ENCODE measurements at places on chromosomes 3 and 15.

- DNase-seq, result no peak
Observed at GRCh38 chr3:160840590-160840989, 84.6 kb downstream of the PPM1L start.

GRCh38 chr15:74863239-74864056 is 9.7 kb downstream of the SCAMP2 start:
- no peak for DNase-seq

DNA sequence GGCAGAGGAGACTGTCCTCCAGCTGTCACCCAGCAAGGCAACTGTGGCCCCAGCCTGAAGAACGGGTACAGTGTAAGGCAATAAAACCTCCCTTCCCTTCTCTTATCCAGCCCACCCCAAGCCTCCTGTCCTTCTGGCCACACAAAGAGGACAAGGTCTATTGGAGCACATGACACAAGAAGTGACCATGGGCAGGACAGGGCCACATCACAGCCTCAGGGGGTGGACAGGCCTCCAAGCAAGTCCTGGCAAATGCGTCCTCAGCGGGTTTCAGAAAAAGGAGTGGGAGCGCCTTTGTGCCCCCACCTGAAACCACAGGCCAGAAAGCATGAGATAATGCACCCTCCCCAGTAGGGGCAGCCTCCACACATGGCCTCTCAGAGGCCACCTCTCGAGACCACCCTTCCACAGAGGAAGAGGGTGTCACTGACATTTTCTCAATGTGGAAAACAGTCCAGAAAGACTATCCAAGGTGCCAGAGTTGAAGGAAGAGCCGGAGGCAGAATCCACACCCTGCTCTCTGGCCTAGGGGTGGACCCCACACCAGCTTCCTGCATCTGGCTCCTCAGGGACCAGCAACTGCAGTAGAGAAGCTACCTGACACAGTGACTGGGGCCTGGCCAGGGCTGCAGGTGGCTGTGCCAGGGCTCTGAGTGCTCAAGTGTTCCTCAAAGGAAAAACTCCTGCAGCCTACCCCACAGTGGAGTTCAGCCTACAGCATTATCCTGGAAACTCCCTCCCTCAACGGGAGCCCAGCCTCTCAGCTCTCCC is 43.9 kb downstream of the CCDC12 start:
- no peak for DNase-seq

DNA sequence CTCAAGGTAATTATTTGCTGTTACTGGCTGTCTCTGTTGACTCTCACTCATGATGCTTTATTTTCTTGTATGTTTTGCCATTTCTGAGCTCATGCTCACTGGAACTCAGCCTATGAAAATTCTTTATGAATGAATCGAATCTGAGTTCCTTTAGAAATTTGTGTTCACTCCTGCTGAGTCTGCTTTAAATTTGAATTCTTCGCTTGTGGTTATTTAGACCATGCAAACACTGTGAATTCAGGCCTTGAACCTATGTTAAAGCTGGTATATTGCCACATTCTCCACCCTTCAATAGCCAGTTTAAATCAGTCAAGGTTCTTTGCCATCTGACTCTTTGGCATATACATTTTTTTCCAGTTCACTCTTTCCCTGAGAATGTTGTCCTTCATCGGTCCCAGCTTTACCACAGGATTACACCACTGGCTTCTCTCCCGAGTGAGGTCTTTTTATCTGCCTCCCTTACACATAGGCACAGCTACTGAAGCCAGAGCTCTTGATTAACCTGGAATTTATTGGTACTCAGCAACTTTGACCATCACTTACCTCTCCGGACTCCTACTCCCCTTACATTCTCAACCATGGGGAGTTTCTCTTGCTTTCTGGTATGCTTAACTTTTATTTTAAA is 400.6 kb downstream of the VPS13C start:
- peak; percentile 76 for DNase-seq

- DNase-seq, result no peak
Observed at GRCh38 chr15:80252121-80252518, at the start of gene CTXND1. TSS of gene CTXND1 (minus strand) at chr15:80252213. CDS start at chr15:80201949, 50,264 bp downstream.

DNA sequence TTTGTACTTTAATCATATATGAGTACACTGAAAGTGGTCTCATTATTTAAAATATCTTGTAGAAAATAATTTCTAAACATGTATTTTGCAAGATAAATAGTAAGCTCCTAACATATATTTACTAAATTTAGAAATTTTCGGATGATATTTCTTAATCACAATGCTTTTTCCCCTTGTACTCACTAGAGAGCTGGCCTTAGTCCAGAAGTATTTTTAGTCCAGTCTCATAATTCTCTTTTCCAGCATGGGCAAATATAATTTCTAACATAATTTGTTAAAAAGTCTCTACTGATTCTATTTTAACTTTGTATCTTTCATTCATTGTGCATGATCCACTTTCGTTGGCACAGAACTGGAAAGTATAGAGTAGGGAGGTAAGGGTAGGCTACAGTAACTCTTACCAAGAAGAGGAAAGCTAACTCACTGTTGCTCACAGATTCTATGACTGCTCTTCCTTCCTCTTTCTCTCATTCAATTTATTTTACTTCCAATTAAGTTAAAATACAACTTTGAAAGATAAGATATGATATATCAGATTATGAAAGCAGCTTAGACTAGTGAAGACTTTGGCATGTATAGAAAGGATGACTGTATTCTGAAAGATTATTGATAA is 39.3 kb downstream of the FGF7 start:
- DNase-seq, result no peak

DNA sequence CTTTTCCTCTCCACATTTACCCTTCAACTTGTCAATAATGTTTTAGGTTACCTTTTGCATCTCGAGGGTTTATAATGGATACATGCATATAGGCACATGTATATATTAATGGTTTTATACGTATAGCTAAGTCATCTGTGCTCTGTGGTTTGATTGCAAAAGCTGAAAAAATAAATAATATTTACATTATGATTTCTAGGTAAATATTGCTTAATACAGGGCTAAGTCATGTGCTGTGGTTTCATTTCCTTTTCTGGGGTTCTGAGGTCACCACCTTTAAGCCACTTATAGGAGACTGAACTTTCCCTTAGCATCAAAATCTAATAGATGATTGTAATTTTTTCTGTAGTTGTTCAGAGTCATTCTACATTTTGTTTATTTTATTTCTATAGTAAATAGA is 33.1 kb downstream of the LPP start:
- no peak for DNase-seq

DNA sequence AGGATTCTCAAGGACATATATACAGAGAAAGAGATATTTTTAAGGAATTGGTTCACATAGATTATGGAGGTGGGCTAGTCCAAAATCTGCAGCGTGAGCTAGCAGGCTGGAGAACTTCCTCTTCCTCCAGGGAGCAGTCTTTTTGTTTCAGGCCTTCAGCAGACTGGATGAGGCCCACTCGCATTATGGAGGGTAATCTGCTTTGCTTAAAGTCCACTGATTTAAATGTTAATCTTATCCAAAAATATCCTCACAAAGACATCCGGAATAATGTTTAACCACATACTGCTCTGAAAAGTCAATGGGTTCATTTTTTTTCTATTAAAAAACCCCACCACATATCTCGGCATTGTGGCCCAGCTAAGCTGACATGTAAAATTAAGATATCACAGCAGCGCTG is 22.2 kb upstream of the NRROS start:
- no peak for DNase-seq

DNA sequence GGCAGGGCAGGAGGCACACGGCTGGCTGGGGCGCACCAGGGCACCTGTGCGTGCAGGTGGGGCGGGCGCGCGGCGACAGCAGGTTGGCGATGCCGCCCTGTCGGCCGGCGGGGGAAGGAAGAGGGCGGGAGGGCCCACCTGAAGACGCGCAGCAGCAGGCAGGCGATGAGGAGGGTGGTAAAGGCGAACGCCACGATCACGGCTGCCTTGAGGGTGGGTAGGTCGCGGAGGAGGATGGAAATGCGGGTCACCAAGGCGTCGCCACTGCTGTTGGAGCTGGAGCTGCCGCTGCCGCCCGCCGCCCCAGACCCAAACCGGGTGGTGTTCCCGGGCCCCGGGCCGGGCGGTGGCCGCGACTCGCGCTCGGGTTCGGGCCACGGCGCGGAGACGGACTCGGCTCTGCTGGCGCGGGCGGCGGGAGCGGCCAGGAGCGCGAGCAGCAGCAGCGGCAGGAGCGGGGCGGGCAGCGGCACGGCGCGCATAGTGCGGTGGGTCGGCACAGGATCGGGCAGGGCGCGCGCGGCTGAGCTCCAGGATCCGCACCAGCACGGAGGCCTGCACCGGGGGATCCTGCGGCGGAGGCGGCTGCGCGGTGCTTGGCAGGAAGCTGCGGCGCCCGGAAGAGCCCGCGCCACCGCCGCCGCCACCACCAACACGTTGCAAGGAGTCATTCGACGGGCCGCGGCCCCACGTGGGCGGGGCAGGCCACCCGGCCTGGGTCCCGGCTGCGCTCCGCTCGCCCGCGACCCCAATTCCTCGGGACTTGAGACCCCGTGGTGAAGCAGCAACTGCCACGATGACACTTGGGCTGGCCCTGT is at the start of gene FAM174B:
Gene FAM174B (minus strand): TSS at position 598 of the 818 bp plus-strand sequence.
- DNase-seq, result peak; percentile 42

DNA sequence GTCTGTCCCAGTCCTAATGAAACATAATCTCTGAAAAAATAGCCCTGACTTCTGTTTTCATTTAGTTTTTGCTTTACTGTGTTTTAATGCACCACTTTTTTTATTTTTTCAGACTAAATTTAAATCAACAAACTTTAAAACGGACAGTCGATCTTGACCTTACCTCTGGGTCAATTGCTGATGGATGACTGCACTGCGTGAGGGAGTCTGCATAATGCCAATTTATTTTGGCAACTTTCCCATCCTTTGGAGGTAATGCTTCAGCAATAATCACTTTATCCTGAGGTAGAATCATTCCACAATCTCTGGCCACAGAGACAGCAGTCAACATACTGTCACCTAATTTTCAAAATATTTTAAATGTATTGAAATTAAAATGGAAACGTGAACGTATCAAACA is 32.5 kb upstream of the GP5 start:
- DNase-seq, result no peak

DNA sequence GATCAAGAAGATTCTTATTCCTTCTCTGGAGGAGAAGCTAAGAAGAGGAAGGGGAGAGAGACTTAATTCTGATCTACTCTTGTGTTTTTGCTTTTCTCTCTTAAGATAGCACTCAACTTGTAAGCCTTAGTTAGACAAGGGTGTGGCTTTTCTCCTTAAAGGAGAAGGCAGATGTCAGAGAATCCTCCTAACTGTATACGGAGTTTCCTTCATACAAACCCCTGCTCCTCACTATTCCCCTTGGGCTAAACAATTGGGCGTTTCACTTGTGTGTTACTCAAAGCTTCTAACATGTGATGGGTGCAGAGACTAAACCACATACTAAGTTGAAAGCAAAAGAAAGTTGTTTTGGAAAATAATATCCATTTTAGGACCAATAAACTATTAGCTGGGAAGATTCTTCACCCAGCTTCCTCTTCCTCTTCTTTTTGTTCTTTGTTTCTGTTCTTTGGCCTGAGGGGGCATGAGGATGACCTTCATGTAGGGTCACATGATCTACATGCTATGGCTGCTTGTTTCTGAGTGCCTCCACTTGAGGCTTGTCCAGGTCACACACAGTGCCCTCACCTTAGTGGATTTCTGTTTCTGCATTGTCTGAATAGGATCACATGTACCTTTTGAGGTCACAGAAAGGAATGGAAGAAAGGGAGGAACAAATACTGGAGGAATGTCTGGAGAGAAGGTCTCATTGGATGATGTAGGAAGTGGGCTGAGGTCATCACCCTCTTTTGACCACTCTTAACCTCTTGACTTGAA is 14.6 kb downstream of the SPINK8 start:
- DNase-seq, result no peak

GRCh38 chr3:60399292-60399691 is 852.0 kb downstream of the FHIT start:
- DNase-seq, result no peak

- DNase-seq, result no peak
Observed at GRCh38 chr3:114510201-114510600, 216.4 kb downstream of the TIGIT start.

GRCh38 chr3:178480795-178481194 is 55.4 kb upstream of the KCNMB2 start:
- DNase-seq, result no peak

DNA sequence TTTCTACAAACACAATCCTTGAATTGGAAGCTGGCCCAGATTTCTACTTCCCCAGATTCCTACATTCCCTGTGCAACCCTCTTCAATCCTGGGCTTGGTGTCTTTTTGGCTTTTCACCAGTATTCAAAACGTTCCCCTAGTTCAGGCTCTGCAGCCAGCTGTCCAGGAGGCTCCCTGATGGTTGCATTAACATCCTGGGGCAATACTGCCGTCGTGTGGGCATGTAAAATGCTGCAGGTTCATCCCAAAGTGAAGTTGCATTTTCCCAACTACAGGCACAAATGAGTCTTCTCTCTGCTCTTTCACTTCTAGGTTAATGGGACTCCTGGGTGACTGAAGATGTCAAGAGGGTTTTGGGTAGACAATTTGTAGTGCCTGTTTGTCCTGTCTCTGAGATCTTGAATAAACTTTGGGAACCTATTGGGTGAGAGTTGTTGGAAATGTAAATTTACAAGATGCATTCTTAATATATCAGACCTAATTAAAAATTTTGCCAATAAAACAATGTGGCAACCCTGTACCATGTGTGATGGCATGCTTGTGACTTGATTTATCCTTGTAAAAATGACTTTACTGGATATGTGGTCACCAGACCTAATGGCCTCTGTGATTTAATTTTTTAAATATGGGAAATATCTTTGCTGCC is 28.6 kb downstream of the SOX14 start:
- DNase-seq, result peak; percentile 4

GRCh38 chr15:87944050-87944449 is 312.5 kb downstream of the NTRK3 start:
- peak; percentile 85 for DNase-seq

DNA sequence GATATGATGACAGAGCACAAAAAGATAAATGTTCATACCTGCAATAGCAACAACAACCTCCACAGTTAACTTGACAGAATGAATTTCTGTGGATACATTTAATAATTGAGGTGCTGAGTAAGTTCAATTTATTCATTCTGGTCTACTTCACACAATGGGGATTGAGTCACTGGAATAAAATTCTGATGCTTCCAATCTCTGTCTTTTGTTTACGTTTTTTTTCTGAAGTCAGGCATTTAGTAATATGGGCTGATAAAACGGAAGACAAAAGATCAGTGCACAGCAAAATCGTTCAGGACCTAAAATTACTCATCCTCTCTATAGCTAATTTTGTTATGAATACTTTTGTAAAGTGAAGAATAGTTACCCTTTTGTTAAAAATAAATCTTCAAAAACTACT is 565.9 kb upstream of the CCDC54 start:
- peak; percentile 73 for DNase-seq

DNA sequence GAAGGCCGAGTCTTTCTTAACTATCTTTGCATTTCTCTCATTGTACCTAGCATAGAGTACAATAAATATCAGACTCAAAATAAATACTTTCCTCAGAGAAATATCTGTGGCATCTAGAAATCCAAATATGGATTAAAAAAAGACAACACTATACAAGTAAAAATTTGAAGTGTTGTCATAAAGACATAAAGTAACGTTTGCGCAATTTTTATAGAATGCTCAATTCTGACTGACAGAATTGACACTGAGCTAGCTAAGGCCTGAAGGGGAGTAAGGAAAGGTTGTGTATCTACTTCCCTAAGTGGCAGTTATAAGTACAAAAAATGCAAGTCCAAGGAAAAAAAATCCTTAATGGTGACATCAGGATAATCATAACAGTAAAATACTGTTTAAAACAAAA is 1.1 kb downstream of the SEC11A start:
- no peak for DNase-seq

GRCh38 chr15:69307939-69308338 is 9.2 kb downstream of the PAQR5 start:
- no peak for DNase-seq

Measured in fibroblast of skin of right quadriceps (primary cell).